ENCODE measurements at places on chromosomes 13 and 19.
A peak's percentile ranks its signal among the peaks of the same experiment; 100 is the strongest.

DNA sequence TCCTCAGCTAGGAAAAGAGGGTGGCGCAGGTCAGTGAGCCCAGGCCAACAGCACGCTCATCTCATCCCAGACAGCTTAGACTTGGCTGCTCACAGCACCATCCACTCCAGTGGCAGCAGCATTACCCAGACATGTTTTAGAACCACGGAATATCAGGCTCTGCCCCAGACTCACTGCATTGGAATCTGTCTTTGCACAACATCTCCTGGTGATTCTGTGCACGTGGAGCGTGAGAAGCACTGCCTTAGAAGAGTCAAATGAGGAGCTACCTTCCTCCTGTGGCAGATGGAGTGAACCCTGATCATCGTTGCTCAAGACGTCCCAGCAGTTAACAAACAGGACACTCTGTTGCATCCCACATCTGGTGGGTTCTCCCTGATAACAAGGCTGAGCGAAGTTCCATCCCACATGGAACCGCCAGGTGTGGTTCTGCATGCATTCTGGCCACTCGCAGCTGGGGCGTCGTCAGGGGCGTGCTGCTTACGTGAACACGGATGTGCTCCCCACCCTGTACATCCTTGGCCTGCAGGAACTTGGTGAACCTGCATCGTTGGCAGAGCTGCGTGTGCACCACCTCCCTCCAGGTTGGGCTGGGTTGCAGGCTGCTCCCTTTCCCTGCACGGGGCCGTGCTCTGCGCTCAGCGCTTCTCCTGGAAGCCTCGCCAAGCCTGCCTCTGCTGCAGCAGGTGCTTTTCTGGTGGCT is 25.2 kb upstream of the ATP11A start:
- no peak for DNase-seq

DNA sequence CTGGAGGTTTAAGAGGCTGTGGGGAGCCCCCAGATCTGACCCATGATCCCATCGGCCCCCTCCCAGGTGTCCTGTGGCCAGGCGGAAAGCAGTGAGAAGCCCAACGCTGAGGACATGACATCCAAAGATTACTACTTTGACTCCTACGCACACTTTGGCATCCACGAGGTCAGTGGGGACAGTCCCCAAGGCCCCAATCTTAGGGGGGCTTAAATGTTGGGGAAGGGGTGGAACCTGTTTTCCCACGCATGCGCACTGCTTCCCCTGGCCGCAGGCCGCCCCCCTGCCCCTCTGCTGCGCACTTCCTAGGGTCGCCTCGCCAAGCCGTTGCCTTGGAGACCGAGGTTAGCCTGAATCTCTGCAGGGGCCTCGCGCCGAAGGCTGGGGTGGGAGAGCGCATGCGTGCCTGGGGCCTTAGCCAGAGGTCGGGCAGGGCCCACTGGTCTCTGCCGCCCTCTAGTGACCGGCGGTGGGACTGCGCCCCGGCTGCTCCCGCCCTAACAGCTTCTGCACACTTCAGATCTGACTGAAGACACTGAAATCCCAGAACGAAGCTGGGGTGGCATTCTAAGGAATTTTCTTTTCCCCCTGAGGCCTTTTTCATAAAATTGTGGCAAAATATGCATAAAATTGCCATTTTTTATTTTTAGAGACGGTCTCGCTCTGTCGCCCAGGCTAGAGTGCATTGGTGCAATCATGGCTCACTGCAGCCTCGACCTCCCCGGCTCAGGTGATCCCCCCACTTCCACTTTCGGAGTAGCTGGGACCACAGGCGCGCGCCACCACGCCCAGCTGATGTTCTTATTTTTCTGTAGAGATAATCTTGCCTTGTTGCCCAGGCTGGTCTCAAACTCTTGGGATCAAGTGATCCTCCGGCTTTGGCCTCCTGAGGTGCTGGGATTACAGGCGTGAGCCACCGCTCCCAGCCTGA is 3.6 kb downstream of the PRMT1 start:
- DNase-seq: peak; percentile 90

DNA sequence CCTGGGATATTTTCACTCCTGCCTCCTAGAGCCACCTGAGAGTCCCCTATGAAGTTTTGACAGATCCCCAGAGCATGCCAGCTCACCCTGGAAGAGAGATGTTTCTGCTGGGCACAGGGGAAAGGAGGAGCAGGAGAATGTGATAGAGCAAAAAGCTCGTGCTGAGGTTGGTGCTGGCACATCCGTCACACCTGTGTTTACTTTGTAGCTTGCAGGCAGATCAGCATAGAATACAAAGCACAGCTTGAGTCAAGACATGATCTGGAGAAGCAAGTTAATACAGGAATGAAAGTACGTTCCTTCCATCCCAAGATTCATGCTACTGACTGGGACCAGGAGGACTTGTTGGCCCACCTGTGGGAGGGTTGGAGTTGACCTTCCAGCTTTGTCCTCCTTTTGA is 46.1 kb downstream of the HSPH1 start:
- no peak for DNase-seq

GRCh38 chr13:95360464-95361097 is 59.3 kb upstream of the ABCC4 start:
- DNase-seq: no peak

GRCh38 chr13:75489502-75490263 is 7.7 kb upstream of the TBC1D4 start:
- no peak for DNase-seq

- DNase-seq: no peak
These were observed 9.9 kb downstream of the GRIK5 start for GRCh38 chr19:42060117-42060516.

- no peak for DNase-seq
These were observed 6.9 kb downstream of the PRKACA start for GRCh38 chr19:14110650-14111049.

DNA sequence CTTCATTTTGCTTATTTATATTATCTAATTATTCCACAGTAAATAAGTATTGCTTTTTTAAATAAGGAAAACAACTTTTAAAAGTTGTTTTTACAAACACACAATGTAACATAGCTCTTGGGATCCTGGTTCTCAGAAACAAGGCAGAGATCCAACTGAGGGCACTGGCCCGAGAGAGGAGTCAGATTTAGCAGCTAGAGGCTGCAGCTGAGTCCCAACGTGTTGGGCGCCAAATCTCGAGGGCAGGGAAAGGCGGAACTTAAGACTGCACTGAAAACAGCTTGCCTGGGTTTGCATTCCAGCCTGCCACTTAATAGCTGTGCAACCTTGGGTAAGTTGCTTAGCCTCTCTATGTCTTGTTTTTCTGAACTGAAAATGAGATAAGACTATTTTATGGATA is 16.4 kb upstream of the WASF3 start:
- DNase-seq: no peak

- no peak for DNase-seq
These were observed 350.1 kb downstream of the PCDH9 start for GRCh38 chr13:66879988-66880387.

- no peak for DNase-seq
These were observed 121.6 kb downstream of the CYSLTR2 start for GRCh38 chr13:48775285-48775684.

GRCh38 chr13:100091391-100091790 is 2.5 kb downstream of the PCCA start:
- no peak for DNase-seq

DNA sequence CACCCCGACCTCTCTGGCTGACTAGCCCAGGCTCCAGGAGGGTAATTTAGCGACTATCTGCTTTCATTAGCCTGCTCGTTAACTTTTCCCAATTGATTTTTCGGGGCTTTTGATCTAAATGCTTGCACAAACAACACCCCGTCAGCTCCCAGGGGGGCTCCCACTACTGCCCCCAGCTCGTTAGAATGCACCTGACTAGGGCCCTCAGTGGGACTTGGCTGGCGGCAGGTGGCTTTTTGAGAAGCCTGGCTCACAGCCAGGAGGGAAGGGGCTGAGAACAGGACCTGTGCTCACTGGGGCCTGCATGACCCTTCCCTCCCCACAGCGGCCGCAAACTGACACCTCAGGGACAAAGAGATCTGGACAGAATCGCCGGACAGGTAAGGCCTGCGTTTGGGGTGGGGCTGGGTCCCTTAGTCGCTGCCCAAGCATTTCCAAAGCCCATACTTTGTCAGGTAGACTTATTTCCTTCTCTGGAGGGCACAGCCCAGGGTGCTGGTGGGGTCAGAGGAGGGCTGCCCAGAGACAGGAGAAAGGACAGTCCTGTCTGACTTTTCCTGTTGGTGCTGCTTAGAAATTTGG is 7.6 kb upstream of the CD79A start:
- DNase-seq: peak; percentile 43

GRCh38 chr19:46546194-46546896 is 50.7 kb upstream of the PNMA8B start:
- DNase-seq: peak; percentile 8

DNA sequence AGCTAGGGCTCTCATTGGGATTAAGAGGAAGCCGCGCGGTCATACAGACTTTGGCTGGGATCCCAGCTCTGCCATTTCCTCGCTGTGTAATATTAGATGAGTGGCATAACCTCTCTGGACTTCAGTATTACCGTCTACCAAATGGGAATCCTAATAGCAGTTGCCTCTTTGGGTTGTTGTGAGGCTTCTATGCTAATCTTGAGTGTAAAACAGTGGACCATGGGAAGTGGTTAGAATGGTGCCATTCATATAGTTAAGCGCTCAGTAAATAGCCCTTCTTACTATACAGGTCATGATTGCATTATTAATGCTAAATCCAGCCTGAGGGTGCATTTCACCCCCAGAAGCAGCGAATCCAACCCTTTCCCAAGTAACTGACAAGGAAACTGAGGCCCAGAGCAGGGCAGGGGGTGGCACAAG is 566 bp upstream of the OPA3 start:
- no peak for DNase-seq

GRCh38 chr13:36124236-36124822 is 6.9 kb downstream of the DCLK1 start:
- peak; percentile 1 for DNase-seq

DNA sequence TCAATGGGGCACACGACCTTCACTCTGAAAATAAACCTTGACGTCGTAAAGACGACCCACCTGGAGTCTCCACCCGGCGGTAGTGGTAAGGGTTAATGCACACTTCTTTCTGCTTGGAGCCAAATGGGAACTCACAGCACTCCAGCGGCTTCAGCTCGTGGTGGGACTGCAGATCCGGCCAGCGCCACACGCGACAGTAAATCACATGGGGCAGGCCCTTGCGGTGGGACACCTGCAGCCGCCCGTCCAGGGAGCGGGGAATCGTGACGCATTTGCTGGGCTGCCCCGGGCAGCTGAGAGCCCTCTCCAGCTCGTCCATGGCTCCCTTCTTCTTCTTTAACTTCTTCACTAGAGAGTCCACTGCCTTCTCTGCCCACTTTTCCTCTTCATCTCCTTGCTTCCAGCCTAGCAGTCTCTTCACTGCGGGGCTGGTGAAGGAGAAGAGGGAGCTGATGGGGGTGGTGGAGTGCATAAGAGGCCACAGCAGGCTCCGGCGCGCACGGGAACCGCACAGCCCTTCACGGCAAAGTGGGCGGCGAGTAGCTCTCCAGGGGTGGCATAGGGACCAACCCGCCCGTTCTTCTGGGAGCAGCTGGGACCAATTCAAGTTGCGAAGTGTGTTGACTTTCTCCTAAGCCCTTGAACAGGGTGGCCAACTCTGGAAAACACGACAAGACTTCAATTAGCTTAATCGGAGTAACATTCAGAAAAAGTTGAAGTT is 40.7 kb downstream of the SMAD9 start:
- DNase-seq: no peak

DNA sequence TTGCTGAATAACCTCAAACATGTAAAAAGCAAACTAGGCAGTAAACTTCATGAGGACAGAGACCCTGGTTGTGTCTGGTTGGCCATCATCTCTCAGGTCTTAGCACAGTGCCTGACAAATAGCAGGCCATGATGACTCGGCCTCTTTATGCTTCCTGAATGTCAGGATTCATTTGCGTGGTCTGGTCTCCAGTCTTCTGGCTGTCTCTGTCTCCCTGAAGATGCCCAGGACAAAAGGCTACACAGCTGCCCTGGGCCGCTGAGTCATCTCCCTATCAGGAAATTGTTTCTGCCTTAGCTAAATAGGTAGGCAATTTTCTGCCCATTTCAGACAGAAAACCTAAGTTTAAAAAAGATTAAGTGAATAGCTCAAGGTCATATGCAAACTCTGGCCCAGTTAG is 84.1 kb upstream of the FNDC3A start:
- DNase-seq: no peak

GRCh38 chr19:56838909-56839651 is 1.4 kb downstream of the PEG3 start:
- DNase-seq: no peak

- DNase-seq: no peak
These were observed 366.4 kb downstream of the KLF12 start for GRCh38 chr13:73767747-73768315.

GRCh38 chr19:17951157-17951989 is 15.5 kb upstream of the KCNN1 start:
- DNase-seq: no peak
